ENCODE measurements at places on chromosomes 3 and 15. TPM values are rescaled to one million over a fixed set of nuclear protein-coding genes. Genes with fewer than 3 reads are reported as not detected.

The OCA2 gene
- total RNA-seq, result not detected

The ST3GAL6 gene
- total RNA-seq, result 87.0 TPM

The CHRNA7 gene
- 1.1 TPM for total RNA-seq

The LRTM1 gene
- total RNA-seq, result not detected

The ULK4 gene
- total RNA-seq, result 5.1 TPM

The PPARG gene
- 7.8 TPM for total RNA-seq

The KBTBD13 gene
- 3.3 TPM for total RNA-seq

The GHSR gene
- not detected for total RNA-seq

The SERINC4 gene
- total RNA-seq, result 0.43 TPM

The KNG1 gene
- total RNA-seq, result not detected

The TMC3 gene
- total RNA-seq, result not detected

The CLSTN2 gene
- 3.9 TPM for total RNA-seq

The DGKG gene
- total RNA-seq, result 48.7 TPM

The SLC2A2 gene
- total RNA-seq, result not detected

The FAM107A gene
- 29.9 TPM for total RNA-seq

The KLHL40 gene
- total RNA-seq, result 0.57 TPM

The BSN gene
- total RNA-seq, result 1.00 TPM

The TNFSF10 gene
- 13.0 TPM for total RNA-seq

The ZNF770 gene
- 31.6 TPM for total RNA-seq

The LAMB2 gene
- 788 TPM for total RNA-seq

The C3orf20 gene
- total RNA-seq, result 0.32 TPM

The CYP1A2 gene
- not detected for total RNA-seq

The SNX22 gene
- total RNA-seq, result 1.5 TPM

The CKMT1A gene
- 0.32 TPM for total RNA-seq

The SKOR1 gene
- 0.24 TPM for total RNA-seq

The ATP10A gene
- 0.94 TPM for total RNA-seq

The ARNT2 gene
- 4.7 TPM for total RNA-seq

The THSD4 gene
- total RNA-seq, result 116 TPM

Measured in cardiac septum (tissue), 1 donor.